ENCODE measurements at places on chromosomes 6 and 20. TPM values are rescaled to one million over a fixed set of nuclear protein-coding genes. Genes with fewer than 3 reads are reported as not detected.

The SEMG1 gene
- total RNA-seq, result not detected

The CST4 gene
- total RNA-seq, result not detected

The C6orf136 gene
- total RNA-seq, result 9.2 TPM

The MMS22L gene
- total RNA-seq, result 4.0 TPM

The FAM83C gene
- total RNA-seq, result not detected

The FOXP4 gene
- 25.7 TPM for total RNA-seq

The DCDC2 gene
- total RNA-seq, result 21.1 TPM

The C2 gene
- 1.1 TPM for total RNA-seq

The TDRD6 gene
- total RNA-seq, result 0.31 TPM

The NOTCH4 gene
- total RNA-seq, result 6.0 TPM

The GTSF1L gene
- total RNA-seq, result not detected

The SH3BGRL2 gene
- total RNA-seq, result 15.2 TPM

The CALHM5 gene
- 0.17 TPM for total RNA-seq

- DNase-seq, result no peak
Observed at GRCh38 chr20:1207293-1207878, 4.1 kb downstream of the C20orf202 start.

GRCh38 chr20:43165611-43166010 is 24.1 kb downstream of the PTPRT start:
- DNase-seq, result no peak

- no peak for DNase-seq
Observed at GRCh38 chr6:46137387-46137786, 7.6 kb downstream of the ENPP4 start.

DNA sequence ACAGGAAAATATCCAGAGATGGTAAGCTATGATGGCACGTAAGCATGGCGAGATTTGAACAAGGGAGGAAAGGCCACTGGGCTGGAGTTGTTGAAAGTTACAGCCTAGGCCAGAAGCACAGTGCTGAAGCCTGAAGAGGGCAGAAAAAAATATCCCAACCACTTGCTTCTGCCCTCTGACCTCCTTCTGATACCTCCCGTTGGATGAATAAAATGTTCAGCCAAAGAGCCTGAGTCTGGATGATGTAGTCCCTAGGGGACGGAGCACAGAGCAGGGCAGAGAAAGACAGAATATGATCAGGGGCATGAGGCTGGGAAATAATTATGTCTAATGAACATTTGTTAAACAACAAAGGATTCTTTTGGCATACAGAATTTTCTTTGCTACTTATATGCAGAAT is 19.7 kb downstream of the KLHL31 start:
- DNase-seq, result no peak

DNA sequence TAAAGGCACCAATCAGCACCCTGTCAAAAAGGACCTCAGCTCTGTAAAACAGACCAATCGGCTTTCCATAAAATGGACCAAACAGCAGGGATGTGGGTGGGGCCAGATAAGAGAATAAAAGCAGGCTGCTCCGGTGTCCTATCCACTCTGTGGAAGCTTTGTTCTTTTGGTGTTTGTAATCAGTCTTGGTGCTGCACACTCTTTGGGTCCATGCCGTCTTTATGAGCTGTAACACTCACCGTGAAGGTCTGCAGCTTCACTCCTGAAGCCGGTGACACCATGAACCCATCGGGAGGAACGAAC is 7.3 kb upstream of the PXDC1 start:
- no peak for DNase-seq

DNA sequence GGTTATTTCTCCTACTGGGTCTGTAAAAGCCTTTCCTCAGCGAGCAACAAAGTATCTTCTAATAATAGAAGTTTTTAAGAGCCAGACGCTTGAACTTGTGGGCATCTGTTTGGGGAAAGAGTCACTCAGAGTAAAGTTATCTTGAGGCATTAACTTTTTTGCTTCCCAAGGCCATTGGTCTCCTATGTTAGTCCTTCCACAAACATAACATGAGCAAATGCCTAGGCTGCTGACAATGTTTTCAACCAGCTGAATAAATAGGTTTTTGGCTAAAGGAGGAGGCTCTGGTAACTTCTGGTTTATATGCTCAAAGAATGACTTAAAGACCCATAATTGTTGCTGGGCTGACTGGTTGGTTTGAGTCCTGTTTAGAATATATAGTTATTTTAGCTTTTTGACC is 213.5 kb upstream of the SYNCRIP start:
- DNase-seq, result no peak

GRCh38 chr6:146859795-146860495 is 261.2 kb downstream of the ADGB start:
- no peak for DNase-seq

GRCh38 chr20:44504402-44505307 is 17.2 kb downstream of the SERINC3 start:
- DNase-seq, result no peak

- no peak for DNase-seq
Observed at GRCh38 chr6:53338304-53338703, 10.4 kb downstream of the ELOVL5 start.

DNA sequence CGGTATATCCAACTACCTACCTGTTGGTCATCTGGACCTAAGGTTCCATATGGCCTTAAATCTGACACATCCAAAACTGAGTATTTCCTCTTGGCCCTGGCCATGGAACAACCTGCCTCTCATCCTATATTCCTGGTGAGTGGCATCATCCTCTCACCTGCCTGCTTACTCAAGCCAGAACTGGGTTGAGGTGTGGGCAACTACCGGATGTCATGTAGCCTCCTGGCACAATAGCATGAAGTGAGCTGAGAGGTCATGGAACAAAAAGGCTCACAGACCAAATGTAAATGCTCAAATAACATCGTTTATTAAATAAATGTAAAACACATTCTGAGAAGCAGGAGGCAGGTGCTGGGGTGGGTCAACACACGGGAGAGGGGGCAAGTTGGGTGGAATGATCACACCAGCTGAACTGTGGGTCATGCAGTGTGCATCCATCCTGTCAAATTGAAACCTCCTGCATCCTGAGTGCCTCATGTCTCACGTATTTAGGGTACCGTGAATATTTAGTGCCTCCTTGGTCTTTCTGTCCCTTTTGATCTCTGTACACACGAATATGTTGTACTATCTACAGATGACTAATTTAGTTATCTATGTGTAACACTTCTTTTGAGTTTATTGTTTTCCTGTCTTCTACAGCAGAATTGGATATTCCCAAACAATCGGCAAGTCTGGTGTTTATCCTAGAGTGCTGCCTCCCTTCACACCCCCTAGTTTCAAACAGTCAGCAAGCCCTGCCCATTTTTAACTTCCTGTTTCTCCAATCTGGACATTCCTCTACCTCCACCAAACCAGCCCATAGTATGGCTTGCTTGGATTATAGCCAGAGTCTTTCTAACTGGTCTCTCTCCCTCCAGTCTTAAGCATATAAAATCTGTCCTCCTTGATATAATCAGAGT is 7.9 kb upstream of the POU5F1 start:
- DNase-seq, result peak; percentile 2

- DNase-seq, result no peak
Observed at GRCh38 chr6:51182827-51183226, 364.2 kb downstream of the TFAP2B start.

DNA sequence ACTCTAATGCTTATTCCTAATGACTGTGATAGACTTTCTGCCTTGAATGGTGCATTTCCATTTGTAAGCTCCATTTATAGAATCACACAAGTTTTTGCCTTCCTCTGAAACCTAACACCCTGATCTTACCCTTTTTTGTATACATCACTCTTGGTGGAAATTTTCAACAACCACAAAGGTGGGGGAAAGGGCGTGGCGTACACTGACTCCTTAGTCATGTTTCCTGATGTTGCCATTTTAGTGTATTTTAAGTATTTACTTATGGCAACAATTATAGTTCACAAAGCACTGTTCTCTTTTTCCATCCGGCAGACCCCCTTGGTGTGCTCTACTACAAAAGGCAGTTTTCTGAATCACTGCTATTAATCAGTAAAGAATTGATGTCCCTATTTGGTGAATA is 92.0 kb downstream of the ATXN1 start:
- DNase-seq, result no peak

DNA sequence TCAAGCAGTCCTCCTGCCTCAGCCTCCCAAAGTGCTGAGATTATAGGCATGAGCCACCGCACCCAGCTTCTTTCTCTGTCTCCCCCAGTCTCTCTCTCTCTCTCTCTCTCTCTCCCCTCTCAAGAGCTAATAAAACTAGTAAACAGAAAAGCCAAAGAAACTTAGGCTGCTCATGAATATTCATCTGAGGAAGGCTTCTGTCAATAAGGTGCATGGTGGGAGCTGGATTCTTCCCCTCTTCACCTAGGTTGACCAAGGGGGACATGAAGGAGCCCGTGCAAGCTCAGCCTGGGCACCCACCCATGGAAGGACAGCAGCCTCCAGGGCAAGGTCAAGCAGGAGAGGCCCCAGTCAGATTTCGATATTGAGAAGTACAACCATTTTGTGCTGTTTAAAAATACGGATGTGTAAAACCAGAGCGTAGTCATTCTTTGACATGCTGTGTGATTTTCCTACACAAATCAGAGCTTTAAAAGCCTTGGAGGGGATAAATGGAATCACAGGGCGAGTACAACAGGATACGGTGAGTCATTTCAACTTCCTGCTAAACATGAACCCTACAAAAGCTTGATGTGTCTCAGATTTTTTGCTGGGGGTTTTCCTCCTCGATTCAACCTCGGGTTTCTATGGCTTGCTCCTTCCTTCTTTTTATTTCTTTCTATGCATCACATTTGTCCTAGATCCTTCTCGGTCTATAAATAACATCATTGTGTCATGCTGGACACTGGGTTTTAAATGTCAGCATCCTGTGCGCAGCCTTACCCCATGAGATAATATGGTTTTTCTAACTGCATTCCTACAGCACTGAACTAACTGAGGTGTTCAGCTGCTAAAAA is 368.9 kb upstream of the JARID2 start:
- DNase-seq, result no peak

- DNase-seq, result no peak
Observed at GRCh38 chr20:50136822-50137599, 16.5 kb downstream of the PEDS1 start.

DNA sequence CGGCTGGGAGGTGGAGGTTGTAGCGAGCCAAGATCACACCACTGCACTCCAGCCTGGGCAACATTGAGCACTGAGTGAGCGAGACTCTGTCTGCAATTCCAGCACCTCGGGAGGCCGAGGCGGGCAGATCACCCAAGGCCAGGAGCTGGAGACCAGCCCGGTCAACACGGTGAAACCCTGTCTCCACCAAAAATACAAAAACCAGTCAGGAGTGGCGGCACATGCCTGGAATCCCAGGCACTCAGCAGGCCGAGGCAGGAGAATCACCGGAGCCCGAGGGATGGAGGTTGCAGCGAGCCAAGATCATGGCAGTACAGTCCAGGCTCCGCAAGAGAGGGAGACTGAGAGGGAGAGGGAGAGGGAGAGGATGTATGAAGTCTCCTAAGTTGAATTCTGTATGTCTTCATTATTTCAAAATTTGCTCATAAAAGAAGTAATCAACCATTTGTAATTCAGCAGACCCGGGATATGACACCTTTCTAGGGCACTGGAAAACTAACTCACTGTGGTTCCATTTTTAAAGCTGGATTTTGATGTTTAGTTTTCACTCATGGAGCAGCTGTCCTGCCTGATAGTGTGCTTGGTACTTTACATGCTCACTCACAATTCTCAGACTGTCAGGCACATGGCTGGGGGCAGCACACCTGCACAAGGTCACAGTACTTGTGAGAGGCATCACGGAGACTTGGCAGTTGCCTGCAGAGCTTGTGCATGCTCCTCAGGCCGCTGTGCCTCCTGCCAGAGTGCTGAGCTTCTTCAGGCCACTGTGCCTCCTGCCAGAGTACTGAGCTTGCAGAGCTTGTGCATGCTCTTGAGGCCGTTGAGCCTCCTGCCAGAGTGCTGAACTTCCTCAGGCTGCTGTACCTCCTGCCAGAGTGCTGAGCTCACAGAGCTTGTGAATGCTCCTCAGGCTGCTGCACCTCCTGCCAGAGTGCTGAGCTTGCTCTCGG is 106.2 kb downstream of the ERMARD start:
- DNase-seq, result no peak

GRCh38 chr6:43613721-43614395 is 15.2 kb downstream of the GTPBP2 start:
- peak; percentile 6 for DNase-seq

DNA sequence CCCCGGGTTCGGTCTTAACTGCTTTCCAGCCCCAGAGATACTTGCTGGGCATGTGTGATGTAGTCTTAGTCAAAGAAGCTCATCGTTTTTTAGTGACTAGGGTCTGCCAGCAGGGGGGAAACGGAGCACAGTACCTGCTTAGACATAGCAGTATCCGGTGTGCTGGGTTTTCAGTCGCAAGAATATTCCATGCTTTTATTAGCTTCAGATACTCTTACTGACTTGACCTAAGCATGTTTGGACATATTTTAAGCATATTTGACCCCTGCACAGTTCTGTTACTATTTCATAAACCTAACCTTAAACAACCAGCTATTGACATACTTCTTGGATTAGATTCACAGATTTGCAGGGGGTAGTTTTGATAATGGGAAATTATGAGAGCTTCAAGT is 3.0 kb downstream of the E2F3 start:
- DNase-seq, result peak; percentile 22

GRCh38 chr6:45075246-45075645 is 252.9 kb upstream of the RUNX2 start:
- DNase-seq, result no peak

DNA sequence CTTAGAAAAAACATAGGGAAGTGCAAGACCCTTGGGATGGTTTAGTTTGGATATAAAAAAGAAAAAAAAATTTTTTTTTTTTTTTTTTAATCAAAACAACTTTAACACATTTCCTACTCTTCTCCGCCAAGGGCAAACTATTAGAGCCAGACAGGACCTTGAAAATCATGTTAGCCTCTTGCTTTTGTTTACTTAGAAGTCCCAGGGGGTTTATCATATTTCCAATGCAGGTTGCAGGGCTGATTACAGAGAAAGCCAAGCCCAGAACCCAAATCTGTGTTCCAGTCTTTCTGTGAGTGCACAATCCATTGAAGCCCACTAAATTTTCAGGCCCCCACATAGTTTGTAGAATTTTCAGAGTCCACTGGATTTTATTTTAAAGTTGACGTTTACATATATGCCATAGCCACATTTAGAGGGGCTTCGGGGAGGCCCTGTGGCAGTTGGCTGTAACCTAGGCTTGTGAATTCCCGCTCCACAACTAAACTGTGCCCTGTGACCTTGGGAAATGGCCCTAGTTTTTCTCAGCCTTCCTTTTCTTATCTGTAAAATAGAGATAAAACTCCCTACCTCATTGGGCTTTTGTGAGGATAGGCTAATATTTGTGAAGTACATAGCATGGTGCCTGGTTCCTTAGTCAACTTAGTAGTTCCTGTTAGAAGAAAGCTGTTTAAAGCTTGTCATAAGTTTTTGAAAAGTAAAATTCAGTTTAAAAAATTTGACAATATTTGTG is 55.7 kb downstream of the NCOA7 start:
- DNase-seq, result no peak

- DNase-seq, result no peak
Observed at GRCh38 chr20:10626896-10627295, 46.9 kb downstream of the JAG1 start.
